COLO829 (cell line): ENCODE measurements at places on chromosomes 11 and 22.

GRCh38 chr11:28838741-28839140 lies 730.6 kb downstream of the METTL15 start:
- DNase-seq = no peak

DNA sequence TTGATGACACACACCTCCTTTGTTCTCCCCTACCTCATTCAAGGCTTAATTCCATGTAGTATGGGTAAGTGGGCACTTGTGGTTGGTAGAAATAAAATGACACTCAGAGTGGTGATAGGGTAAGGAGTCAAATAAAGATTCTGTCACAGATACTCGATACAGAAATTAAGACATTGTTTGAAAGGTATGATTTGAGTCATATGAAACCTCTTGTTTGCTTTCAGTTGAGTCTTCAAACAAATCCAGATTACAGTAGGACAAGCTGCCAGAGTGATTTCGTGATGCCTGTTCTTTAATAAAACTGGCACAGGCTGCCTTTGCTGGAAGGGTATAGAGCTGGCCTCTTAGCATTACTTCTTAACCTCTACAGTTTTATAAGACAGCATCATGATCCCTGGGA lies 182.4 kb downstream of the SPON1 start:
- DNase-seq = no peak

DNA sequence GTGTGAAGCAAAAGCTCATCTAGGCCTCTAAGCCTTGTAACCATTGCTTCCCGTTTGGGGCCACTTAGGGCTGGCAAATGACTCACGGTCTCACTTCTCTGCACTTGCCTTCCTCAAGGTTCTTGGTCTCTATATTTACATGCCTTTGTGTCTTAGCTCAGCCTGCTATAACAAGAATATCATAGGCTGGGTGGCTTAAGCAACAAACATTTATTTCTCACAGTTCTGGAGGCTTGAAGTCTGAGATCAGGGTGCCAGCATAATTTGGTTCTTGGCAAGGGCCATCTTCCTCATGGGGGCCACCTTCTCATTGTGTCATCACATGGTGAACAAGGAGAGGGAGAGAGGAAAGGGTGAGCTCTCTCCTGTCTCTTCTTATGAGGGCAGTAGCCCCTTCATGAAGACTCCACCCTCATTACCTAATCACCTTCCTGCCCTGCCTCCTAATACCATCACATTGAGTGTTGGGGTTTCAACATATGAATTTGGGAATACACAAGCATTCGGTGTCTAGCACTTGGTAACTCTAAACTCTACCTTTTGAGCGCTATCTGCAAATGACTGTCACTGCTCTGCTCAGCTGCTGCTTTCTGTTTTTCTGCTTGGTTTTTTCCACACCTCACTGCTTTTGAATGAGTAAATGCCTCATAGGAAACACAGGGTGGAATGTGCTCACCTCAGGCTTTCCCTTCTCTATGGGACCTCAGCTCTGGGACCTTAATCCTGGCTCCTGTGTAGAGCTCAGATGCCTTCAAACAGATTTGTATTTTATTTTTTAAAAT lies 16.2 kb upstream of the ME3 start:
- DNase-seq = no peak

DNA sequence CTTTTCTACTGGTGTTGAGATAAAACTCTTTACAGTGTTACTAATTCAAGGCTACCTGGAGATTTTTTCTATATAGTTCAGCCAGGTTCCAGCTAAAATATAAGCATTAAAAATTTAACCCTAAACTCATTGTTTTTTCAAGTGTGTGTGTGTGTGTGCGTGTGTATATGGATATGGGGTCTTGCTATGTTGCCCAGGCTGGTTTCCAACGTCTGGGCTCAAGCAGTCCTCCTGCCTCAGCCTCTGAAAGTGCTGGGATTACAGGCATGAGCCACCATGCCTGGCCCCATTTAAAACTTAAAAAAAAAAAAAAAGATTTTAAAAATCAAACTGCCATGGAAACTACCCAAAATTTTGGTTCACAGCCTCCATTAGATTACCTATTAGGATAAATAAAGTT lies 4.5 kb upstream of the PES1 start:
- DNase-seq = no peak

DNA sequence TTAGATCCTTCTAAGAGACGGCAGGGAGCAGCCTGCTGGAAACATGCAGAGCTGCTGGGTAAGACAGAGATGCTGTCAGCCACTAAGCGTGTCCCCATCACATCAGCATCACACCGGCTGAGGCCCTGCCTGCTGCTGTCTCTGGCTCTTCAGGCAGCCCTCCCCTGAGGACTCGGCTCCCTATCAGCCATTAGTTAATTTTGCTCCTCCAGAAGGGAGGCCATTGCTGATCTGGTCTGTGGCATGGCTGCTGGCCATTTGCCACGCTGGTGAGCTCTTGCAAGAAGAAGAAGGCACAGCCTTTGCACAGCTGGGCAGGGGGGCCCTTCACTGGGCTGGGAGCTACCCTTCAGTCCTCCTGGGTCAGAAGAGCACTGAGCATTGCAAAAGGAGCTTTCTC lies 131.2 kb upstream of the PARVA start:
- DNase-seq = no peak

GRCh38 chr11:64232182-64232966 lies 2.0 kb upstream of the VEGFB start:
- DNase-seq = no peak

- no peak for DNase-seq
Observed at GRCh38 chr22:47152236-47152635, 389.8 kb downstream of the TBC1D22A start.

DNA sequence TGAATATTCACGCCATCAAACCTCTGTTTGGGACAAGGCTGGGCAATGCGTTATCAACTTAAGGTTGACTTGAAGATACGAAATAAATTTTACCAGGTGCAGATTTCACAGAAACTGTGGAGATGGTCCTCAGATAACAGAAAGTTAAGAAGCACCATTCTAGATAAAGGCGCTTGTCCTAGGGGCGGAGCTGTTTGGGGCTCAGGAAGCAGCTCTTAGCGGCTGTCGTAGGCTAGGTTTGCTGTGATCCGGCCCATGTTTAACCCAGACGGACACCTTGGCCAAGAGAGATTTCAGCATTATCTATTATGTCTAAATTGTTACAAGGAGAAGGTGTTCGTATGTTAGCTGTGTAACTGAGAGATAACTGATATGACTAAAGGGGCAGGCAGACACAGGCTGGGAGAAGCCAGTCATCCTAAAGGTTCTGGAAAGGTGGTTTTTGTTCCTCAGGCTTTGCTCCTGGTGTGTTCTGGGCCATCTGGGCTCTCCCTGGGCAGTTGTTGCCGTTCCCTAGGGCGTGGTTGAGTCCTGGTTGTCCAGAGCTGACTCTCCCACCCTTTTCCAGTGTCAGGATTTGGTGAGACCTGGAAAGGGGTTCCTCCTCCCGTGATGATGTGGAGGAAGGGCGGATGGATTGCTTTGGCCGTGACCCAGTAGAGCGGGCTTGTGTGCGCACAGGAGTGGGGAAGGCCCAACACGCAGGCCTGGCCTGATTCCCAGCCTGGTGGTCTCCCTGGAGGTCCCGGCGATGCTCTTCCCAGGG lies 25.8 kb downstream of the TPCN2 start:
- no peak for DNase-seq

- no peak for DNase-seq
Observed at GRCh38 chr11:19323502-19323901, 82.8 kb upstream of the E2F8 start.

DNA sequence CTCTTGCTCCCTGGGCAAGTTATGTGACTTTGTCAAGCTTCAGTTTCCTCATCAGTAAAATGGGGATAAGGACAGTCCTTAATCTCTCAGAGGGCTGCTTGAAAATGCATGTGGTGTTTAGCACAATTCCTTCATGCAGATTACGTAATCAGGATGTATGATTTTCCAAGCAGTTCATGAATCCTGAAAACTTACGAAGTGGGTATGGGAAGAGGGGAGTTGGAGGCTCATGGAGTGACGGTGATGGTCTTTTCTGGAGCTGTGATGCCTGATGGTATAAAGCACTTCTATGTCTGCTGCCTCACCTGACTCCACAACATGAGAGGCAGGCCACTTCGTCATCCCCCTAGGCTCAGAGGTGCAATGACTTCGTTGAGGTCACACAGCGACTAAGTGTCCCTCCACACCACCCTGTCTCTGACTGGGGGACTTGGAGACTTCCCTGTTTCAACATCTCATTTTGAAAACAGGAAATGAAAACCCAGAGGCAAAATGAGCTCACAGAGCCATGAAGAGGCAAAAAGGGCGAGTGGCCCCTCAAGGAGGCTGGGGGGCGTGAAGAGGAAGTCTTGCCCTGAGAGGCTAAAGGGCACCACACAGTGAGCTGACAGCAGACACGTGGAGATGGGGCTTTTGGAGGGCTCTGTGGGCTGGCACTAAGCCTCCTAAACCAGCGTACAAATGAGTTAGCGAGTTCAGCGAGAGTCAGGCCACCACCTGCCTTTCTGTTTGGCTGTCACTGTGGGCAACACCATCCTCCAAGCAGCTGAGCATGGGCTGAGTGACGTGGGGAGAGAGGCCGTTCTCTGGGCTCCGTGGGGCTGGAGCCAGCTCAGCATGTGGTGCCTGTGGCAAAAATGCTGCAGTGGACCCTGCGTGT lies 10.1 kb downstream of the MCM5 start:
- DNase-seq = no peak

- no peak for DNase-seq
Observed at GRCh38 chr11:13228572-13228971, 49.0 kb upstream of the BMAL1 start.

- no peak for DNase-seq
Observed at GRCh38 chr11:66328031-66328301, 8.3 kb downstream of the RIN1 start.

DNA sequence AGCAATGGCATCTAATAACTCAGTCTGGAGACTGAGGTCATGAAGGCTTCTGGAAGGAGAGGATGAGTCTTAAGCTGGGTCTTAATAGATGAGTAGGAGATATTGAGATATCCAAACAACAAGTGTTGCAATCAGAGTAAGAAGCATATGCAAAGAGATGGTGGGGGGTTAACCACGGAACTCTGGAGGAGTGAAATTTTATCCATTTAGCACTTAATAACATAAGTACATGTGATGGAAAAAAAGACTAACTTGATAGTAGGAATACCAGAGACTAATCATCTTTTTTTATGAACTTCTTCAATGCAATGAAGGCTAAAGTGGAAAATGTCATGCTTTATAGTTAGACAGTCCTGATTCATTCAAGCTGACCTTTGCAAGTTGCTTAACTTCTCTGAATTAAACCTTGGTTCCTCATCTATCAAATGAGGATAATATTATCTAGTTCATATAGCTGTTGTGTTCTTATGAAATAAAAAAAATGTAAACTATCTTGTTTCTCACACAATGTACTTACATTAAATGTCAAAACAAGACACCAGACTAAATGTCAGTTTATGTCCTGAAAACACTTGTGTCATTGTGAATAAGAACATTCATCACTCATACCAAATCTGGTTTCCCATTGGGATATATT lies 403.1 kb upstream of the CCDC90B start:
- DNase-seq = no peak

DNA sequence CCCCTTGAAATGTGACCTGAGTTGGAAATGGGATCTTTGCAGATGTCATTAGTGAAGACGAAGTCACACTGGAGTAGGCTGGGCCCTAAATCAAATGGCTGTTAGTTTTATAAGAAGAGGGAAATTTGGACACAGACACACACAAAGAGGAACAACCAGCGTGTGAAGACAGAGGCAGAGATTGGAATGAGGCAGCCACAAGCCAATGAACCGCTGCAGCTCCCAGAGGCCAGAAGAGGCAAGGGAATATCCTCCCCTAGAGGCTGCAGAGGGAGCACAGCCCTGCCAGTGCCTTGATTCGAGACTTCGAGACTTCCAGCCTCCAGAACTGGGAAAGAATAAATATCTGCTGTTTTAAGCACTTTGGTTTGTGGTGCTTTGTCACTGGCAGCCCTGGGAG lies 484.5 kb downstream of the MN1 start:
- no peak for DNase-seq

- no peak for DNase-seq
Observed at GRCh38 chr22:46737105-46737975, 712 bp downstream of the CERK start.

DNA sequence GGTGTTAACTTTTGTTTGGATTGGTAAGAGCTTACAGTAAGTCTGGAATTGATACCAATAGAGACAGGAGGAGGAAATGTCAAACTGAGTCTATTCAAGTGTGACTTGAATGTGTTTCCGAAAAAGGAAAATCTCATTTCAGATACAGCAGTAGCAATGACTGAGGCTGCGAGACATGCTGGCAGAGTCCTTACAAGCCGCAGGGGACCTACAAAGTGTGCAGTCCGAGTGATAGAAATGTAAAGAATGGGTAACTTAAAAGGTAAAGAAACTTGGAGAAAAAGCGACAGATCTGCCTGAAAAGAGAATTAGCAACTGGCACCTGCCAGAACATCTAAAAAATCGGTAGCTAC lies 444 bp downstream of the CWF19L2 start:
- DNase-seq = peak; percentile 11

DNA sequence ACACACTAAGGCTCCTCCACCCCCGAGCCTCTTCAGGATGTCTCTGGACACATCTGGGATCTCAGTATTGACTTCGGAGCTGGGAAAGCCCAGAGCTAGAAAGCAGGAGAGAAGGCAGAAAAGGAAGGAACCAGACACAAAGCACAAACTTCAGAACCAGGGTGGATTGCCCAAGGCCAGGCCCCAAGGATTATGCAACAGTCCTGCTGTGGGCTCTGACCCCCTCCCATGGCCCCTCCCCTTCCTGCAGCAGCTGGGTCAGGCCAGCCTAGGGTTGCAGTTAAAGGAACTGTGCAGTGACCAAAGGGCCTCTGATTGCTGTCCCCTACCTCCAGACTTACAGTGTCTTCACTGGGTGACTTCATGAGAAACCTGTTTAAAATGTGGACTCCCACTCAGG lies 5.3 kb downstream of the KCNE3 start:
- DNase-seq = no peak

GRCh38 chr11:1152316-1153104 lies 5.2 kb upstream of the MUC5AC start:
- no peak for DNase-seq

DNA sequence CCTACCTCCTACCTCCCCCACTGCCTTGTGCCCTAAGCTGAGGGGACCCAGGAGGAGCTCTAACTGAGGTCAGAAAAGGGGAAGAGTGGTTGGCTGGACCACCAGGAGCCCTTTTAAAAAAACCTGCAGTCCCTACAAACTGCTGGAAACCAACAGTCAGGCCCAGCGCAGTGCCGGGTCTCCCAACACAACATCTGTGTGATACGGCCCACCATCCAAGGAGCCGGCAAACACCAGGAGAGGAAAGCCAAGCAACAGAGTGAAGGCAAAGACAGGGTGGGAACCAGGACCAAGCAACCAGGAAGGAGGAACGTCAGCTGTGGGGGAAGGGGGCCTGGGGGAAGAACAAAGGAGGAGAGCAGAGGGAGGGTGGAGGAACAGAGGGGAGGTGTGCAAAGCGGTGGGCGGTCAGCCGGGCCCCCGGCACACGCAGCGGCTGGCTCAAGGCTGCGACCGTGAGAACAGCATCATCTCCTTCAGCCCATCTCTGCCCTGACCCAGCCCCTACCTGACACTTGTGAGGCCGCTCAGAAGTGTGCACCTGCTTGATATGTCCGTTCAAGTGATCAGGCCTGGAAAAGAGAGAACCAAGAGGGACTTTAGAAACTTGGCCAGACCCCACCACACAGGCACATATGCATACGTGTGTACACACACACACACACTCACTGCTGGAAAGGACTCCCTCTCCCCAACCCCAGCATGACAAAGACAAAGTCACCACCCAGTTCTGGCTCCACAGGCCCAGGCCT lies 3.6 kb downstream of the PATZ1 start:
- no peak for DNase-seq

- no peak for DNase-seq
Observed at GRCh38 chr22:44146088-44146861, 34.5 kb upstream of the PARVG start.
